ENCODE measurements at places on chromosomes 7 and 10.

- DNase-seq = no peak
Observed at GRCh38 chr7:56062382-56062781, 1.7 kb upstream of the SUMF2 start.

GRCh38 chr10:71534568-71535194 is 138.0 kb downstream of the CDH23 start:
- DNase-seq = no peak

GRCh38 chr7:112182749-112183148 is 23.4 kb downstream of the DOCK4 start:
- no peak for DNase-seq

GRCh38 chr10:131249955-131250344 is 61.6 kb downstream of the TCERG1L start:
- no peak for DNase-seq

GRCh38 chr7:146948703-146949102 is 832.1 kb downstream of the CNTNAP2 start:
- DNase-seq = no peak

DNA sequence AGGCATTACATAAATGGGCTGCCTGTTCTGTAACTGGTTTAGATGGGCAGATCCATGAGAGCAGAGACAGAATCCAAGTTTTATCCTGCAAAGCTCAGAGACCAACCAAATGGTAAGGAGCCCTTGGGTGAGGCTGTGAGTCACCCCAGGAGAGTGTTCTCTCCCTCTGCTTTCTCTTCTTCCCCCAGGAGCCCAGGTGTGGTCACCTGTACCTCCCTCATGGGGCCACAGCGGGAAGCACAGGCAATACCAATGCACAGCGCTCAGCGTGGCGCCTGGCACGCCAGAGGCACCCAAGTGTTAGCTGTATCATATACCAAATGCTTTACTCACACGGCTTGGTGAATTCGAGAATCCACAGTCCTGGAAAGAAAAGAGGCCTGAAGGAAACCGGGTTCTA is 39.4 kb downstream of the CTBP2 start:
- DNase-seq = no peak

DNA sequence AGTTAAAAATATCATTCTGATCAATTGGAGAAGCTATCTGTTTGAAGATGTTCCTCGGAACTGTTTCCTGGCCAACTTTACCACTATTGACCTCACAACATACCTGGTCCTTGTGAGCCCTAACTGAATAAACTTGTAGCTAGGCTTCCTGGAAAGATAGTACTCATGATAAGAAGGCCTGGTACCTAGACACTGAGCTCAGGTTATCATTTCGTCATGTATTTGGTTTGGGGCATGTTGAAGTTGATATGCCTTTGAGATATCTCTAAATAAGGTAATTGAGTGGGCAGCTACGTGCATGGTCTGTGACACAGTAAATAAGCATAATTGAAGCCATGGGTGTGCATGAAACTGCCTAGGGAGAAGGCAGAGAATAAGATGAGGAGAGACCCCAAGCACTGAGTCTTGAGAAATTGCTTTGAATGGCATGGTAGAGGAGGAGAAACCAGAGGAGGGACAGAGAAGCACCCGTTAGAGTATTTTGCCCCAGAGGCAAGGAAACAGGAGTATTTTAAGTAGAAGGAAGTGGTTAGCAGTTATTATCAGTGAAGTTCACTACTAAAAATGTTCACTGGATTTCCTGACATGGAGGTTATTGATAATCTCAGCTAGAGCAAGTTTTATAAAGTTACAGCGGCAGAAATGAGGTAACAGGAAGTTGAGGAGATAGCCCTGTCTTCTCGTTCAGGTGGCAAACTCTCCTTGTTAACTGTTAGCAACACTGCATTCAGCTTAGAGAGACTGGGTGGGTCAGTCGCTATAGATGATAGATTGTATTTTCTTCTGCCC is 55.6 kb downstream of the CC2D2B start:
- no peak for DNase-seq

- no peak for DNase-seq
Observed at GRCh38 chr7:108492742-108493141, 33.2 kb downstream of the PNPLA8 start.

DNA sequence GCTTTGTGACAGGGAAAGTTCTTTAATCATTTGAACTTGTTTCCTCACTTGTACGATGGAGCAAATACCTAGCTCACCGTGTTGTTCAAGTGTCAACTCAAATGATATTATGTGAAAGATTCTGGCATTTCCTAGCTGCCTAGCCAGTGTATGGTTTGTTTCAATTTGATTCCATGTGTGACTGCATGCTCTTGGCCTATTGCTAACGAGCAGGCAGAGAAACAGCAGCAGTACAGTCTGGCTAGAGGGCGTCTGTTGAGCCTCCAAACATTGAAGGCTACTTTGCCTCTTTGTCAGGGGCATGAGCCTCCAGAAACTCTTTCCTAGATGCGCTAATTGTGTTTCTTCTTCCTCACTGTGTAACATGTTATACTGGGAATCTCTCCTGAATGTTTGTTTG is 417.4 kb downstream of the EXOC4 start:
- DNase-seq = no peak

- no peak for DNase-seq
Observed at GRCh38 chr10:22629126-22629525, 85.3 kb downstream of the PIP4K2A start.

GRCh38 chr7:123974326-123974908 is 49.4 kb downstream of the SPAM1 start:
- DNase-seq = no peak

DNA sequence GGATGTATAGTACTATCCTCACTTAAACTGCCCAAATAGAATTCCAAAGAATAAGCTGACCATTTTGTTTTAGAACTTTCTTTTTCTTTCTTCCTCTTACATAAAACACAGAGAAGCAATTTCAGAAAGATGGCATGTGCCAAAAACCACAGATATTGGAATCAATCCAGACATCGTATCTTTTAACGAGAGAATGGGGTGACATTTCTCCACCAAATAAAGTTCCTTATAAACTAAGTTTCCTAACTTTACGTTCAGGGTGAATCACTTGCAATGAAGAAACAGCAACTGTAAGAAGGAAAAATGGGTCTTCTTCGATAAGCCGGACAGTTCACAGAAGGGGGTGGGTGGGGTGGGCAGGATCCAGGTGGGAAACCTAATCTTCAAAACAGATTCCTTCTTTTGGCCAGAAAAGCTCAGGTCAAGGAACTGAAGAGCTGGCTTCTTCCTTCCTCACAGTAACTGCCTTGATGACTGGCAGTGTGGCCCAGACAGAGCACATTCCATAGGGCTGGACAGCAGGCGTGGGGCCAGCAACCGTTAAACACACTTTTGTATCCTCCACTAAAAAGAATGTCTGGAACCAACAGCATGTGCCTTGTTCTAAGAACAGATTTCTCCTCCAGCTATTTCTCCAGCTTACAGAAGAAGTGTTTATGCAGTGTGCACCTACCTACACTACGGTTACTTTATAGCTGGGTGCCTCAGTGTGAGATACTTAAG is 31.5 kb downstream of the CREB3L2 start:
- DNase-seq = no peak

DNA sequence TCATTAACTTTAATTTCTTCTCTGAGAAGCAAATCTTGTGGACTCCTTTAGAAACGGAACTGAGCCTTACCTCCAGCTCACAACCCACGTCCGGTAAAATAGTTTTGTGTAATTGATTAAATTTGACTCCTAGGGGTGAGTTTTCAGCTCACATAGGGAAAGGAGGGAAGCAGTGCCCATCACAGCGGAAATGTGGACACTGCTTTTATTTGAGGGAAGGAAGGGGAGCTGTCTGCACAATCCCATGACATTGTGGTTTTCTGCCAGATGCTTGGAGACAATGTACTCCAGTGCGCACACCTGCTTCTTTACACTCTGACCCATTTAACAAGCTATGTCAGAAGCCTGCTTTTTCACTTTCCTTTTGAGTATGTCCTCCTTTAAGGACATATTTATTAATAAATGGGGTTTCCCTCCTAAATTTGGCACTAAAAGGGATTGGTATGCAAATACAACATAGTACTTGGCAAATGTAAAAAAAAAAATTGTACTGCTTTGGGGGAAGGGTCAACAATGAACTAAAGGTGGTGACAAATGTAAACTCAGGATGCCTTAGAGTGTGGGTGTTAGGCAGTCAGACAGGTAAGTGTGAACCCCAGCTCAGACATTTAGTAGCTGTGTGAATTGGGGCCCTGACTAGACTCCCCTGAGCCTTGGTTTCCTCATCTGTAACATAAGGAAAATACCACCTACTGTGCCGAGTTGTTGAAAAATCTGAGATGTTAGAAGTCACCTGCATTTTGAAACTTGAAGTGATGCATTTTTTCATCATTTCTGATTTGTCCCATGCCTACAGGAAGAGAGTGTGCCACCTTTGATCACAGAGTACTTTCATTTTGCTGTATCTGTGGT is 90.2 kb upstream of the KLF6 start:
- DNase-seq = no peak

GRCh38 chr7:108442039-108442568 is 14.1 kb downstream of the NRCAM start:
- no peak for DNase-seq

GRCh38 chr7:734808-735207 is 7.7 kb upstream of the PRKAR1B start:
- no peak for DNase-seq

- DNase-seq = no peak
Observed at GRCh38 chr10:125455855-125456254, 227.1 kb downstream of the TEX36 start.

DNA sequence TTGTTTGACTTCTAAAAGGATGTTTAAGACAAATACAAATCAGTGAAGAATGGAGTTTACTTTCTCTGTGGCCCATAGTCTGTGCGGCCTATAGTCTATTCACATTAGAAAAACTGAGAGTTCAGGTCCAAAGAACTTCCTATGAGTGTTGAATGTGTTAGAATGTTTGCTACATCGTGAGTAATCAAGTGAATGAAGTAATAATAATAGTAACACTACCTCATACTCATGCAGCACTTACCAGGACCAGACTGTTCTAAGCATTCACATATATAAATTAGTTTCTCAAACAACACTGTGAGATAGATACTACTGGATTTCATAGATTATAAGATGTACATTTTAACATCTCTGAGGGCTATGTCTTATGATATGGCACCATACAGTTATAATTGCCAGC is 70.4 kb downstream of the RALA start:
- no peak for DNase-seq

DNA sequence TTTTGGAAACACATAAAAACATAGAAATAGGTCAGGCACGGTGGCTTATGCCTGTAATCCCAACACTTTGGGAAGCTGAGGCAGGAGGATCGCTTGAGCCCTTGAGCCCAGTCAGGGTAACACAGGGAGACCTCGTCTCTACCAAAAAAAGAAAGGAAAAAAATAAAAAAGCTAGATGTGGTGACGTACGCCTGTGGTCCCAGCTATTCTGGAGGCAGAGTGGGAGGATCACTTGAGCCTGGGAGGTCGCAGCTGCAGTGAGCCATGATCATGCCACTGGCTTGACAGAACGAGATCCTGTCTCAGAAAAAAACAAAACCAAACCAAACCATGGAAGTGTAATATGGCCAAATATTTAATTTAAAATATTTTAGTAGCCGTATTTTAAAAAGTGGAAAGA is 55.6 kb downstream of the MCU start:
- DNase-seq = no peak

GRCh38 chr7:69819333-69819705 is 221.0 kb downstream of the AUTS2 start:
- no peak for DNase-seq

DNA sequence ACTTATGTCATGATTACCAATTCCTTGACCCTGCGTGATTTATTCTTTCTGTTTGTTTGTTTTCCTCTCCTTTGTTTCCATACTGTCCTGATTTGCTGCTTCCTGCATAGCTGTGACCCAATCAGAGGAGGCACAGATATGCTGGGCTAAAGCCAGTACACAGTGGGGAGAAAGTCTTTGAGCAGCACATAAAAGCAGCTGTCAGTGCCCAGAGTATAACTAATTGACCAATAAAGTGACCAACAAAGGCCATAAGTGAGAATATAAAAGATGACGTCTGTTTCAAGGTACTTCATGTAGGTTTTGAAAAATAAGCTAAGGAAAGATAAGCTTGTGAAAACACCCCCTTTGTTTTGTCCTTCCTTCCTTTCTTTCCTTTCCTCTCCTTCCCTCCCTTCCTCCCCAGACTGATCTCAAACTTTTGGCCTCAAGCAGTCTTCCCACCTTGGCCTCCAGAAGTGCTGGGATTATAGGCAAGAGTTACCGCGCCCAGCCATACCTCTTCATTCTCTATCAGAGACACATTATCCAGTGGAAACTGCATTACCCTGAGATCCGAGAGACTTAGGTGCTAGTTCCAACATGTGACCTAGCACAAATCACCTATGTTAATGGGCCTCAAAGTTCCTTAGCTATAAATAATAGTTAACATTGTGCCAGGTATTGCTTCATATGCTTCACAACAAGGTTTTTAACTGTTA is 17.0 kb downstream of the BCAP29 start:
- no peak for DNase-seq

DNA sequence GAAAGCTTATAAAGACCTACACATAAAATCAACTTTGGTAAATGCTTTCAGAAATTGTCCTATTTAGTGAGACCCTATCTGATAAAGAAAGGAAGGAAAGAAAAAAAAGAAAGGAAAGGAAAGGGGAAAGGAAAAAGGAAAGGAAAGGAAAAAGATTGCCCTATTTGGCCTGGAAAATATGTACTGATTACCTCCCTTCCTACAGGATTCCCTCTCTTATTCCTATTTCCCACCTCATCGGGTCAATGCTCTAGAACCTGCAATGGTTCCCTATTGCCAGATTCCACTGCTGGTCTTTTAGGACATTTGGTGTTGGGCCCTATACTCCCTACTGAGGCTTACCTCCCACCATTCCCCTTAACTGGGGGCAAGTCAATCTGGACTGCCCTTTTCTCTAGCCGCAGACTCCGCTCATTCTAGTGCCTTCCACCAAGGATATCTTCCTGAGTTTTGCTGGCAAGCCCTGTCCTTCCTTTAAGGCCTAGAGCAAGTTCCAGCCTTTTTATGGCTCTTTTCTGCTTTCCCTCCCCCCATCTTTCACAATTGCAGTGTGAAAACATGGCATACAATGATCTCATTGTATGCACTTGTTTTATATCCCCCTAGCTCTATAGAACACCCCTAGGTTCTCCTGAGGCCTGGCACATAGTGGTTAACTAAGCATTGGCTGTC is 4.4 kb downstream of the DDIT4 start:
- no peak for DNase-seq

DNA sequence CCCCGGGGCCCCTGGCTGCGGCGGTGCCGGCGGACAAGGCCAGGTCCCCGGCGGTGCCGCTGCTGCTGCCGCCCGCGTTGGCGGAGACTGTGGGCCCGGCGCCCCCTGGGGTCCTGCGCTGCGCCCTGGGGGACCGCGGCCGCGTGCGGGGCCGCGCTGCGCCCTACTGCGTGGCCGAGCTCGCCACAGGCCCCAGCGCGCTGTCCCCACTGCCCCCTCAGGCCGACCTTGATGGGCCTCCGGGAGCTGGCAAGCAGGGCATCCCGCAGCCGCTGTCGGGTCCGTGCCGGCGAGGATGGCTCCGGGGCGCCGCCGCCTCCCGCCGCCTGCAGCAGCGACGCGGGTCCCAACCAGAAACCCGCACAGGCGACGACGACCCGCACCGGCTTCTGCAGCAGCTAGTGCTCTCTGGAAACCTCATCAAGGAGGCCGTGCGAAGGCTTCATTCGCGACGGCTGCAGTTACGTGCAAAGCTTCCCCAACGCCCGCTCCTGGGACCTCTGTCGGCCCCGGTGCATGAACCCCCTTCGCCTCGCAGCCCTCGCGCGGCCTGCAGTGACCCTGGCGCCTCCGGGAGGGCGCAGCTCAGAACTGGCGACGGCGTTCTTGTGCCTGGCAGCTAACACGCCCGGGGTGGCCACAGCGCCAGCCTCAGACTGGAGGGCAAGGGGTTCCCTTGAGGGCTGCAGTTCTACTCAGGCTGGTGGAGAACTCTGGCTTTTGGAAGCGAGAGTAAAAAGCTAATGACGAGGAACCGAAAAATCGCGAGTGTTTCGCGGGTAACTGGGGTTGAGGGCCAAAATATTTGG is 804 bp downstream of the FRAT1 start:
- DNase-seq = no peak

All from iPS DF 6.9 (cell line).